ENCODE measurements at places on chromosomes 13 and 19. TPM values are rescaled to one million over a fixed set of nuclear protein-coding genes. Genes with fewer than 3 reads are reported as not detected.

DNA sequence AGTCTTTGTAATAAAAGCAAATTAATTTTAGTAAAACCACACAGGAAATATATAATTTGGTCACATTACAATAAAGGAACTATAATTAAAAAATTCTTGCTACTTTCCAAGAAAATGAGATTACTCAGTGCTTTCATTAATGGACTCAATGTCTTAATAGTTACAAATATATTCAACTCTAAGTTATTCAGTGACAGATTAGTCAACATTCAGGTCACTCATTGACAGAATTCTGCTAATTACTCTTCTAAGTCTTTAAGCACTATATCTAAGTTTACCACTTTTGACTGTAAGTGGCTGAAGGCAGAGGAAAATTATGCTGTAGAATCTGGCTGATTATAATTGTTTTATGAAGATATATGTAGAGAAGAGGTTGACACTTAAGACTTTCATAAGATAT lies 1365.0 kb downstream of the EFNB2 start:
- no peak for DNase-seq

- no peak for DNase-seq
Observed at GRCh38 chr13:75657111-75657510, 21.0 kb downstream of the LMO7 start.

DNA sequence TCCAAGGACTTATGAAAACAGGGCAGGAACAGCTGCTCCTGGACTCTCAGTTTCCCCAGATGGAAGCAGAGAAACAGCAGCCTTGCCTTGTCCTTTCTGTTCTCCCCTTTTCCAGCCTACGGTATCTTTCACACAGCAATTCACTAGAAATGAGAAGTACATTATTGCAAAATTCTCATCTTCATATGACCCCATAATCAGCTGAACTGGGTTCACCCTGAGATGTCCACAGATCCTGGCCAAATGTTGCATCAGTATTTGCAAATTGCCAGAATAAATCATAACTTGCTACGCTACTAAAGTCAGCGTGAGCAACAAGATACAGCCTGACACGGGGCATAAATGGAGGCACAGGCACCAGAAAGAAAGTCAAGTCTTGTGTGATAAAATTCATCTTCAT lies 16.1 kb downstream of the VSTM1 start:
- DNase-seq, result no peak

- DNase-seq, result no peak
Observed at GRCh38 chr13:30816736-30817135, 81.4 kb downstream of the ALOX5AP start.

DNA sequence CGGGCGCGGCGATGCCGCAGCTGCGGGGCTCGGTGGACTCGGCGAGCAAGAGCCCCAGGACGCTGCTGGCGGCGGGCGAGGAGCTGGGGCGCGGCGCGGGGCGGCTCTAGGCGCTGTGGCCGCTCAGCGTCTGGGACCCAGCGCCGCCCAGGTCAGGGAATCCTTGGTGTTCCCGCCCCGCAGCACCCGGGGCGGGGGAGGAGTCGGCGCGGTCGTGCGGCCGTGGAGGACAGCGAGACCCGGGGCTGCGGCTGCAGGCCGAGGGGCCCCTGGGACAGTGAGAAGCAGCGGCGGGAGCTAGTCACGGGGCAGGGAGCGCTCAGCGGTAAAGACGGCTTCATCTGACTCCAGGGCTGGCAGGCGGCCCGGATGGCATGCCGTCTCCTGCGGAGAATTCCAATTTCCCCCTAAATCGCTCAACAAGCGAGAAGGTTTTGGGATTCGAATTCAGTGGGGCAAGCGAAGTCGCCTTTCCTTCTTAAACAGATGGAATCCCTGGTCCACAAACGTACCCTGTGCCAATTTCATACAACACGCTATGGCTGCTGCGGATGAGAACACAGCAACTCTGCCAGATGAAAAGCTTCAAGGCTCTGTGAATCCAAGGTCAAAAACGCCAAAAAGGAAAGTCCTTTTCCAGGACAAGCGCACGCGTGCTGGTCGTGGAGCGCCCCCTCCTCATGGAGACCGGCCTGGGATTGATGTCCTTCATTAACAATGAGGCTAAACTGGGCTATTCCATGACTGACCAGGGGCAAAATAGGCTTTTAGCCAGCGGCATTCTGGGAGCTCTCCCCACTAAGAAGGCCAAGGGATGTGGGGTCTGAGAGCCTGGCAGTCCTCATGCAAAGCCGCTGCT lies 4.2 kb upstream of the ZSCAN4 start:
- DNase-seq, result peak; percentile 72

GRCh38 chr13:107964395-107964794 lies 250.9 kb downstream of the LIG4 start:
- DNase-seq, result no peak

GRCh38 chr19:5588441-5588840 lies 20.7 kb upstream of the TINCR start:
- DNase-seq, result no peak

GRCh38 chr13:52945348-52945747 lies 83.3 kb upstream of the OLFM4 start:
- DNase-seq, result no peak

GRCh38 chr19:6062274-6062673 lies 48.0 kb downstream of the RFX2 start:
- no peak for DNase-seq

DNA sequence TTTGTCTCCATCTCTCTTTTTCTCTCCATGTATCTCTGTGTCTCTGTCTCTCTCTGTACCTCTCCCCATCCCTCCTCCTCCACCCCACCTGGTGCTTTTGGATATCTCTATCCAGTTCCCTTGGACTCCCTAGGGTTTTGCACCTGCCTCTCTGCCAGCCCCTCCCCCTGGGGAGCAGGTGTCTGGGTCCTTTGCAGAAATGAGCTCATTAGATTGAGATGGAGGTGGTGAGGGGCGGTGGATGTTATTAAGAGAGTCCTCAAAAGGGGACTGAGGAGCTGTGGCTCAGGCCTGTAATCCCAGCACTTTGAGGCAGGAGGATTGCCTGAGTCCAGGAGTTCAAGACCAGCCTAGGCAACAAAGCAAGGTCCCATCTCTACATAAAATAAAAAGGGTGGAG lies 2.1 kb downstream of the KCNN4 start:
- no peak for DNase-seq

DNA sequence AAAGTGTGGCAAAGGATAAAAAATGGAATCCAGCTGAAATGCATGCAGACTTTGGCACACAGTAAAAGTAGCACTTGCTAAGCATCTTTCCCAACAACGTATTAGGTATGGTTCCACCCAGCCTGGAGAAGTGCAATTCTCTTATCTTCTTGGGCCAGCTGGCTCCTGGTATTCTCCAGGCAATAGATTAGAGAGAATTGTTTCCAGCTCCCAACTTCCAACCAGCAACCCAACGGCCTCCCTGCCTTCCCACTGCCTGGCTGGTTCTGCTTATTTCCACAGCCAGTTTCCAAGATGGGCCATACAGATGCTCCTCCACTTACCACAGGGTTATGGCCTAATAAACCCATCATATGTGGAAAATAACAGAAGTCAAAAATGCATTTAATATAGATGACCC lies 133.4 kb downstream of the OXGR1 start:
- DNase-seq, result no peak

DNA sequence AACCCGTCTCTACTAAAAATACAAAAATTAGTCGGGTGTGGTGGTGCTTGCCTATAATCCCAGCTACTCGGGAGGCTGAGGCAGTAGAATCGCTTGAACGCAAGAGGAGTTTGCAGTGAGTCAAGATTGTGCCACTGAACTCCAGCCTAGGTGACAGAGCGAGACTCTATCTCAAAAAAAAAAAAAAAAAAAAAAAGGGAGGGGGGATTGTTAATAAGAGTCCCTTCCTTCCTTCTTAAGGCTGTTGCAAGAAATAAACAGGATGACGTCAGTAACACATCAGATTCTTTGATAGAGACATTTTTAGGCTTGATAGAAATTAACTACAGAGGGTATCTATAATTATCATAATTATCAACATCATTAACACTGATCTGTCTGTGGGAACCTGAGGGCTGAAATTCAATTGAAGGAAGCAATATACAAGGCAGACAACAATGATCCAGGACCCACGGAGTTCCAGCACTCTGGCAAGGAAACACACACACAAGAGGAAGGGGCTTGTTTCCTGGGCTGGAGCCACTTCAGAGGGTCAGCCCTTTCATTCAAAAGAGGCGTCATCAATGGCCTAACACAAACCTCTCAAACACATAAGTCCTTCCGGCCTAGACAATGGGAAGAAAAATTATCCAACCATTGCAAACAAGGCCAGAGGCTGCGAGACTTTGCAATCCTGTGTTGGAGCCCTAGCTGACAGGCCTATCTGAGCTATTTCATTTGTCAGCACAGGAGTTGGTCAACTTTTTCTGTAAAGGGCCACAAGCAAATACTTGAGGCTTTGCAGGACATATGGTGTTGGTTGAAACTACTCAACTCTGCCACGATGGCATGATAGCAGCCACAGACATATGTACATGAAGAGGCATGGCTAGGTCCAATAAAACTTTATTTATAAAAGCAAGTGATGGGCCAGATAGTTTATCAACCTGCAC lies 105.2 kb downstream of the INSR start:
- no peak for DNase-seq

DNA sequence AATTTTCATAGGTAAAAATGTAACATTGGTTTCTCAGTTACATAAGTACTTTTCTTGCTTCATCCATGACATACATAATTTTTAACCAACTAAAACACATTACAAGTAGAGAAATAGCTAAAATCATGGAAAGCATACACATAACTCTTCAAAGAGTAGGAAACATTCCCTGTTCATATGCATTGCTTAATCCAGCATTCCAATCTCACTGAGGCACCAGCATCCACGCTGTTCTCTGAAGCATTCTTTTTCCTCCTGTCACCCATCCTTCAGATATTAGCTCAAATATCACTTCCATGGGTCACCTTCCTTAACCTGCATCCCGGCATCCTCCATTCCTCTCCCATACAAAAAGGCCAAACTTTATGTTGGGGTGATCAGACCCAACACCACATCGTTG lies 79.1 kb downstream of the ZNF254 start:
- DNase-seq, result no peak

GRCh38 chr13:20495087-20496023 lies 30.3 kb downstream of the CRYL1 start:
- no peak for DNase-seq

DNA sequence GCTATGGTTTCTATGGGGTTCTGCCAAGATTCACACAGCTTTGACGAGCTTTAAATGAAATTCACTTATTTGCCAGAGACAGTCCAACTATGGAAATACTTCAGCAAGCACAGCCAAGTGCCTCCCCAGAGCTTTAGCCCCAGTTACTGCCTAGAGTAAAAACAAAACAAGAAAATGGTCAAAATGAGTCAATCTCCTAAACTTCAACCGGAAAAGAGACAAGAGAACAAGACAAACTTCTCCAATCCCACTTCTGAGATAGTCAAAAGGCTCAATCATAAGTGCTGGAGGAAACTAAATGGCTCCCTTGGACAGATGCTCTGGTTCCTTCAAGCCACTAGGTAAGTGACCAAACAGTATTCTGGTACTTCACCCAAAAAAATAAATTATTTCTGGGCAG lies 65.8 kb downstream of the KATNAL1 start:
- DNase-seq, result no peak

GRCh38 chr19:13974073-13974472 lies 21.8 kb downstream of the DCAF15 start:
- DNase-seq, result no peak

- no peak for DNase-seq
Observed at GRCh38 chr13:48346583-48346982, 43.0 kb downstream of the RB1 start.

GRCh38 chr19:29815231-29815630 lies 3.4 kb downstream of the CCNE1 start:
- DNase-seq, result no peak

GRCh38 chr13:111534751-111535522 lies 214.5 kb downstream of the TEX29 start:
- peak; percentile 63 for DNase-seq

- no peak for DNase-seq
Observed at GRCh38 chr19:1624458-1624857, 19.2 kb upstream of the UQCR11 start.

- no peak for DNase-seq
Observed at GRCh38 chr13:51663973-51664957, 80.0 kb downstream of the WDFY2 start.

- DNase-seq, result no peak
Observed at GRCh38 chr13:63209330-63210017, 1793.8 kb upstream of the PCDH20 start.

- no peak for DNase-seq
Observed at GRCh38 chr19:12260236-12260635, 34.4 kb downstream of the ZNF44 start.

DNA sequence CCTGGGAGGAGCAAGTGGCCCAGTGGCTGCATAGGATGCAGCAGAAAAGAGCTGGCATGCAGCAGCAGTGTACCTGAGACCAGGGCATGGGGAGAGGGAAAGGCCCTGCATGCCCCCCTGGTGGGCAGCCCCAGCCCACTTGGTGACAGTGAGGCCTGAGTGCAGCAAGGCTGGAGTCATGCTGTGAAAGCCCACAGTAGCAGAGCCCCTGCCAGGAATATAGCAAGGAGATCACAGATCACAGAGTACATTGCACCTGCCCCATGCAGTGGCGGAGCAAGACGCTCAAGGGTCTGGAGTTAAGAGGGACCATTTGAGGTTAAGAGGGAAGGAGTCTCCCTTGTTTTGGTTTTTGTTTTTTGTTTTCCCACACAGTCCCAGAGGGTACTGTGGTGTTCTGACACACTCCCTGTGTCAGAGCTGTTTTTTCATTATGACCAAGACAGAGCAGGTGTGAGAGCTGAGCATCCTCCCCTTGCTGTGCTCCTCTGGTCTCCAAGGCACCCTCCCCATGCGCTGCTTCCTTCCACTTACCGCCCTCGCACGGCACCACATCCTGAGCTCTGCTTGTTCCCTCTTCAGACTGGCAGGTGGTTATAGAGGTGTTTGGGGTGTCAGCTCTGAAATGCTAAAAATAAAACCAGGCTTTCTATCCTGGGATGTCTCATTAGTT lies 85.0 kb upstream of the UBL3 start:
- no peak for DNase-seq

- no peak for DNase-seq
Observed at GRCh38 chr13:99686157-99686572, 184.9 kb downstream of the TM9SF2 start.

- no peak for DNase-seq
Observed at GRCh38 chr13:108185223-108185622, 30.1 kb downstream of the LIG4 start.

GRCh38 chr19:4375164-4376027 lies 25.0 kb downstream of the SH3GL1 start:
- no peak for DNase-seq

FFAR3 gene
- total RNA-seq, result 0.45 TPM

ATP7B gene
- 27.7 TPM for total RNA-seq

FAM216B gene
- total RNA-seq, result not detected

PPFIA3 gene
- total RNA-seq, result 17.8 TPM

SPRED3 gene
- 5.5 TPM for total RNA-seq

SERP2 gene
- 3.6 TPM for total RNA-seq

IFNL1 gene
- not detected for total RNA-seq

TUBA3C gene
- total RNA-seq, result not detected

CD177 gene
- total RNA-seq, result 0.29 TPM

C5AR1 gene
- total RNA-seq, result 0.93 TPM

RGL3 gene
- 44.8 TPM for total RNA-seq

ZNF222 gene
- 6.7 TPM for total RNA-seq

ADM5 gene
- 1.7 TPM for total RNA-seq

FLT3 gene
- not detected for total RNA-seq

CCDC169 gene
- 3.2 TPM for total RNA-seq

Measured in type B pancreatic cell (in vitro differentiated cells).